ENCODE measurements at places on chromosomes 2 and 18. TPM values are rescaled to one million over a fixed set of nuclear protein-coding genes. Genes with fewer than 3 reads are reported as not detected.

The ALPP gene
- not detected for total RNA-seq

The SLC8A1 gene
- 76.4 TPM for total RNA-seq

The TUBA4B gene
- total RNA-seq: not detected

The SLC4A5 gene
- 0.14 TPM for total RNA-seq

The ELOA2 gene
- not detected for total RNA-seq

The PDE11A gene
- 0.97 TPM for total RNA-seq

The FBXO41 gene
- total RNA-seq: 1.2 TPM

The POTEI gene
- not detected for total RNA-seq

- no peaks in the 10 kb centered on the region for H3K4me1 ChIP-seq
- no peaks in the 10 kb centered on the region for H3K27me3 ChIP-seq
- no peak overlapping the region for H3K4me3 ChIP-seq
- H3K27ac ChIP-seq: no peak overlapping the region
Observed at GRCh38 chr2:136233298-136233697, 115.3 kb upstream of the CXCR4 start.

- no peak overlapping the region for H3K4me3 ChIP-seq
- H3K27me3 ChIP-seq: no peaks in the 10 kb centered on the region
- DNase-seq: no peak
- H3K4me1 ChIP-seq: peaks cover 19% of the 10 kb centered on the region
- no peak overlapping the region for H3K27ac ChIP-seq
Observed at GRCh38 chr18:26526128-26526965, 22.0 kb downstream of the KCTD1 start.

DNA sequence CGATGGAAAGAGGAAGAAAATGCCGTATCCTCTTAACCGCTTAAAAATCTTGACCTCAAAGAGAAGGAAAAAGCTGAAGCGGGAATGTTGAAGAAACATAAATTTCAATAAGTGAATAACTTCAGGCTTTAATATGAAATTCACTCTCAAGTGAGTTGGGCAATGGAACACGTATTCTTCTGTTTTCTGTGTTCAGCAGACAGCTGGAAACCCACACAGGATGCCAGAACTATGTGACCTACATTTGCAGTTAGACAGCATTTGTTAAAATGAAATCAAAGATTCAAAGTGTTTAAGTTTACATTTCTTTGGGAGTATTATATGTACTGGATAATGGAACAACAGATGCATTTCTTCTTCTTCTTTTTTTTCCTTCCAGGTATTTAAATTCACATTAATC, 80.5 kb upstream of the SPATS2L start:
- H3K36me3 ChIP-seq: no peaks in the 10 kb centered on the region
- no peak overlapping the region for H3K4me3 ChIP-seq
- H3K27ac ChIP-seq: no peak overlapping the region
- H3K27me3 ChIP-seq: peaks cover 10% of the 10 kb centered on the region

DNA sequence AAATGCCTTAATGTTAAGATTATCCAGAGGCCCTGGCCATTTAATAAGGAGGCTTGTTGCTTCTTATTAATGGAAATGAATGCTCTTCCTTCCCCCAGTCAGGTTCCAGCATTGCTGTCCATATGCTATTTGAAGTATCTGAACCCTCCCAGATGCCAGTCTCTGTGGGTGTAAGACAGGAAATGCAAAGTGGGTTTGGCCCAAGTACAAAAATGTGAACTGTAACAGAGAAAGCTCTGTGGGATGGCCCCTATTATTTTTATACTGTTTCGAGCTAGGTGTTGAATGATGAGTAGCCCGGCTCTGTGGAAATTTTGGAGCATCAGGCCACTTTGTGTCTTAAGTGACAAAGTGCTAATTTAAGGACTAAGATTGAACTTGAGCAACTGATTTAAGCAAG, 141.0 kb downstream of the UXS1 start:
- no peaks in the 10 kb centered on the region for H3K36me3 ChIP-seq
- peaks cover 24% of the 10 kb centered on the region for H3K27me3 ChIP-seq
- peaks cover 21% of the 10 kb centered on the region for H3K4me1 ChIP-seq
- no peak overlapping the region for H3K27ac ChIP-seq

DNA sequence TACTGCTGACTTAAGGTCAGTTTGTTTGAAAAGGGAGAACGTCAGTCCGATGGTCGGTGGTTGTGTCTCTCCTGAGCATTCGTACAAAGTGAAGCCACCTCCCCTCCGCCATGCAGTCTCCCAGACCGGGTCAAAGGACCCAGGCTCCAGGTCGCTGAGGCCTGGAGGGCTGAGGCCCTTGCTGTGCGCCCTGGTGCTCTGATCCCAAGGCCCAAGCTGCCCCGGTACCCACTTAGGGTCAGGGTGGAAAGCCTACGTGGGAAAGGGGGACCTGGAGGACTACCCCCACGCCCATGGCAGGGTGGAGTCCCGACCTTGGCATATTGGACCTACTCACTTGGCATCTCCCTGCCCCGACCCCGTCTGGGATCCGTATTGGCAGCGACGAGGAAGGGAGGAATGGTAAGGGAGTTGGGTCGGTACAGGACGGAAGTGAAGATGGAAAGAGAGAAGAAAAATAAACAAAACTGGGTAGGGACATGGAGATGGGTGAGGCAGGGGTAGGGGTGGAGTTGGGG, 8.0 kb upstream of the SIX3 start:
- H3K27ac ChIP-seq: no peak overlapping the region
- H3K4me1 ChIP-seq: no peaks in the 10 kb centered on the region

DNA sequence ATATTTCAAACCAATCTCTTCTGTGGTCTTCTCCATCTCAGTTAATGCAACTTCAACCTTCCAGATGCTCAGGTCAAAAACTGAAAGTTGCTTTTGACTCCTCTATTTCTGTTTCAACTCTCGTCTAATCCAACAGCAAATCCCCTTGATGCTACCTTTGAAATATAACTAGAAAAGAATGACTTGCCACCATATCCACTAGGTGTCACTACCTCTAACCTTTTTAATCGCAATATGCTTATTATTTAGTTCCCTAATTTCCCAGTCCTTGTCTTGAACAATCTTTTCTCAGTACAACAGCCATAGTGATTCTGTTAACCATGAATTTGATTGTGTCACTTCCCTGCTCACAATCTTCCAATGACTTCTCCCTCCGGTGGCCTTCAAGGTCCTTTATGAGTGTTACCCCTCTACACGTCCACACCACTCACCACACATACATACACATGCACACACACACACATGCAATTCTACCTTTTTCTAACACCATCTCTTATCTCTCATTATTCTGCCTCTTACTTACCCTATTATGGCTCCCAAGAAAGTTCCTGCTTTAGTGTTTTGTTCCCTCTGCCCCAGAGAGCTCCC, 245.5 kb upstream of the KCNJ3 start:
- peaks cover 25% of the 10 kb centered on the region for H3K4me1 ChIP-seq
- no peaks in the 10 kb centered on the region for H3K36me3 ChIP-seq
- no peak overlapping the region for H3K27ac ChIP-seq
- no peaks in the 10 kb centered on the region for H3K27me3 ChIP-seq
- no peak overlapping the region for H3K4me3 ChIP-seq

GRCh38 chr2:181574321-181574720, 82.6 kb downstream of the CERKL start:
- DNase-seq: no peak
- H3K27me3 ChIP-seq: no peaks in the 10 kb centered on the region
- no peak overlapping the region for H3K27ac ChIP-seq

DNA sequence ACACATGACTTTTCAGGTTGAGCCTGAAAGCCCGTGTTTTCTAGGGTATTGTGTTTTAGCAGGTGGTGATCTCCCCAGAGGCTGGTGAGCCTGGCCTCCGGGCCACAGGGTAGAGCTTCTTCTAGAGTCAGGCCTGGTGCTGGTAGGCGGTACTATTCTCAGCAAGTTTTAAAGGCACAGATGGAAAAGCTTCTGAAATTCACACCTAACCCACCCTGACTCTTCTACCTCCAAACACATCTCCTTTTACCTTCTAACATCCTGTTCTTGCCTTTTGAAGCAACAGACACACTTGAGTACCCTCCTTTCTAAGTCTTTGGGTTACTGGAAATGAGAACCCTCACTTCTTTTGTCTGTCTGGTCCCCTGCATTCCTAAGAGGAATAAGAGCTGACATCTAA, 191.1 kb downstream of the SETBP1 start:
- H3K36me3 ChIP-seq: no peaks in the 10 kb centered on the region
- no peaks in the 10 kb centered on the region for H3K4me1 ChIP-seq
- peaks cover 5% of the 10 kb centered on the region for H3K27me3 ChIP-seq
- no peak for DNase-seq
- H3K4me3 ChIP-seq: no peak overlapping the region

- H3K4me3 ChIP-seq: peak overlapping the region; percentile 90
- peaks cover 63% of the 10 kb centered on the region for H3K4me1 ChIP-seq
- DNase-seq: no peak
- H3K27me3 ChIP-seq: peaks cover 2% of the 10 kb centered on the region
Observed at GRCh38 chr18:22558945-22559385, 141.2 kb upstream of the CTAGE1 start.

DNA sequence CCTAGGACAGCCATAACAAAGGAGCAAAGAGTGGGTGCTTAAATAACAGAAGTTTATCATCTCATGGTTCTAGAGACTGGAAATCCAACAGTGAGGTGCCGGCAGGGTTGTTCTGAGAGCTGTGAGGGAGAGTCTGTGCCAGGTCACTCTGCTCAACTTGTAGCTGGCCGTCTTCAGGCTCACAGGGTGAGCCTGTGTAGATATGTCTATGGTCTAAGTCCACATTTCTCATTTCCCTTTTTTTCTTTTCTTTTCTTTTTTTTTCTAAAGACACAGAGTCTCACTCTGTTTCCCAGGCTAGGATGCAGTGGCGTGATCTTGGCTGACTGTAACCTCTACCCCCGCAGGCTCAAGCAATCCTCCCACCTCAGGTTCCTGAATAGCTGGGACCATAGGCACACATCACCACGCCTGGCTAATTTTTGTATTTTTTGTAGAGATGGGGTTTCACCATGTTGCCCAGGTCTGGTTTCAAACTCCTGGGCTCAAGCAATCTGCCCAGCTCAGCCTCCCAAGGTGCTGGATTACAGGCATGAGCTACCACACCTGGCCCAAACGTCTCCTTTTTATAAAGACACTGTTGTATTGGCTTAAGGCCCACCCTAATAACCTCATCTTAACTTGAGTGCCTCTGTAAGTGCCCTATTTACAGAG, 142.2 kb downstream of the SP3 start:
- H3K27ac ChIP-seq: no peak overlapping the region
- no peaks in the 10 kb centered on the region for H3K36me3 ChIP-seq
- H3K4me1 ChIP-seq: no peaks in the 10 kb centered on the region
